Osteoblast (primary cell): ENCODE measurements at places on chromosomes 7 and 10. TPM values are rescaled to one million over a fixed set of nuclear protein-coding genes. Genes with fewer than 3 reads are reported as not detected.

The PITX3 gene
- total RNA-seq = under 0.01 TPM in 1 of 2 replicates, not detected in the other

DNA sequence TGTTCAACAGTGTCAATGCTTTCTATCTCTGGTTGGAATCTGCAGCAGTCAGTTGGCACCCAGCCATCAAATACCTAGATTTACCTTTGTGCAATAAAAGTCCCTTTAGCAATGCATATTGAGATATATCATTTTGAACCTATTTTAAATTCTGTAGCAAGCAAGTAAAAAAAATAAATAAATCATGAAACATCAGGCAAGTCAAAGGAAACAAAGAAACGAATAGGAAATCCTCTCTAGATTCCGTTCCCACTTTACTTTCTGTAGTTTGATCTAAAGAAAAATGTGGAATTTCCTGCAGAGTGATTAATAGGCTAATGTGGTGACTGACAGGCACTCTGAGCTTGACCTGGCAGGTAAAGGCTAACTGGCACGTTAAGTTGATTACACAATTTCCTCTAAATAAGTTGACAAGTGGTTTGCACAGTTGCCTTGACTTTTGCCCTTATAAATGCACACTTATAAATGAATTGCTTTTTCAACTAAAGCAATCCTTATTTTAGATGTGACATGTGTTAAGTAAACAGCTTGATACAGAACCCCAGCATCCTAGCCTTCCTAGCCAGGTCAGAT lies 208.1 kb upstream of the TCF7L2 start:
- no peak for DNase-seq

DNA sequence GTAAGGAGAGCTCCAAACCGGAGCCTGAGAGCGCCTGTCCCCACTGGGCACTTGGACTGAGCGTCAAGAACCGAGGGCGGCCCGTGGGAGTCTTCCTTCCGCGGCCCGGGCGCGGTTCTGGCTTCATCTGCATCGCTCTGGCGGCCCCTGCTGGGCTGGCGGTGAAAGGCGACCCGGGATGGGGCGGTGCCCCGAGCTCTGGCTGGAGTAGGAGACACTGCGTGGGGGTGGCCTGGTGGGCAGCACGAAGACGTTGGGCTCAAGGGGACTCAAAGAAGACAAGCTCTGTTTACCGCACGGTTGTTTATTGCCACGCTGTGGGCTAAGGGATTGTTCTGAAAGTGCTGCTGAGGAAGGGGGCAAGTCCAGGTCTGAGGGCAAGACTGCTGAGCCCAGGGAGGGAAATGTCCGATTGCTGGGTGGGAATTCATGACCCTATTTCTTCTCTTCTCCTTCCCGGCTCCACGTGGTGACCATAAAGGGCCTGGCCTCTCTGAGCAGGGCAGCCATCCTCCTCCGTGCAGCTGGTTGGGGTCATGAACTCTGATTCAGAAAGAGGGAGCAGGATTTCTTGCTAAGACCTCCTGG lies 29.8 kb downstream of the PLAU start:
- peak; percentile 94 for DNase-seq

- no peak for DNase-seq
Observed at GRCh38 chr7:93140582-93141191, 7.5 kb downstream of the SAMD9L start.

DNA sequence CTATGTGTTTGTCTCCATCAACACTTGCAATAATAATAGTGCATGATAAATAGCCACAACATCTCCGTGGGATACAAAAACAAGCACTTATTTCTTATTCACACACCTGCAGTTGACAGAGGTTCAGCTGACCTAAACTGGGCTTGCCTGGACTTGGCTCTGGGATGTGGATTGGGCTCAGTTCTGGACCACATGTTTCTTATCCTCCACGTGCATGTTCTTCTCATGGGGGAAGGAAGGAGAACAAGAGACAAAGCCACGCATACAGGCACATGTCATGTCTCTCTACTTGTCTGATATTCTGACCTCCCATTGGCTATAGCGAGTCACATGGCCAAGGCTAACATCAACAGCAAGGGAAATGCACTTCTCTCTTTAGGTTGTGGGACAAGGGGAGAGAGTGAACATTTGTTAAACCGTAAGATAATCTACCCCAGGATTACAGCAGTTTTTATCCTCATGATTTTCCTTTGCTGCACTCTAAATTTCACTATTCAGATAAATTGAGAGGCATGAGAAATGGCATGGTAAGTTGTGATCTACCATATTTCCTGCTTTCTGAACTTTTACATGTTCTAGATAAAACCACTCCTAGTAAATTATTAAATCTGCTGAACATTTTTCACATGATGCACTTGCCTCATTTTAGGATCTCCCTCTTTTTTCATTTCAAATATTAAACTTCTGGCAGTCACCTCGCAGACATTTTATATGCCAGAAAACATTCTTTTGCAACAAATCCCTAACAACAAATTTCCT lies 33.7 kb downstream of the CFAP58 start:
- no peak for DNase-seq

DNA sequence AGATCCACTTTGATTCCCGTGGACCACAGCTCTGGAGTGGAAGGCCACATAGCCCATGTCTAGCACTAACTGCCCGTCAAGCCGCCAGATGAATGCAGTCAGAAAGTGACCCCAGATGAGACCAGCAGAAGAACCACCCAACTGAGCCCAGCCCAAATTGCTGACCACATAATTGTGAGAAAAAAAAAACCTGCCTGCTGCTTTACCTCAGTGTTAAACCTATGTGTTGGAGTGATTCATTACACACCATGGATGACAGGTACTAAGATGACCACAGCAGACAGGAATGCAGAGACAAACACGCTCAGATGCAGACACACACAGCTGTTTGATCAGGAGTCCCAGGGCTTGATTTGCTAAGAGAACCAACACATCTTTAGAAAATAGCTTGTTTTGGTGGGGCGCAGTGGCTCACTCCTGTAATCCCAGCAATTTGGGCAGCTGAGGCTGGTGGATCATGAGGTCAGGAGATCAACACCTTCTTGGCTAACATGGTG lies 168.1 kb upstream of the PPP2R2D start:
- DNase-seq = peak; percentile 62

DNA sequence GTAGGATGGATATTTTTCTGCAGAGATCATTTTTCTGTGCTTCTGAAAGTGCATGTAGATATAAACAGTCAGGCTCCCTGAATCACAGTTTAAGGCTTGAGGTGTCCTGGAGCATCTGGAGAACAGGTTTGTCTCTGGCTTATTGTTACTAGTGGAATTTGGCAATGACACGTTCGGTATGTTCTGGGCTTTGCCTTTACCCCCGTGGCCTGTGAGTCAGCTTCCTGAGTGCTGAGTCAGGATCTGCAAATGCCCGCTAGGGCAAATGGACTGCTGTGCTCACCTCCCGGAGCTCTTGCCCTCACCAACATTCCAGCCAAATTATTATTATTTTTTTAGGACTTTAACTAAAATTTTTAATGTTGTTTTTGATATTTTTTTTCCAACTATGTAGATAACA lies 192.5 kb upstream of the PRSS1 start:
- DNase-seq = peak; percentile 84

DNA sequence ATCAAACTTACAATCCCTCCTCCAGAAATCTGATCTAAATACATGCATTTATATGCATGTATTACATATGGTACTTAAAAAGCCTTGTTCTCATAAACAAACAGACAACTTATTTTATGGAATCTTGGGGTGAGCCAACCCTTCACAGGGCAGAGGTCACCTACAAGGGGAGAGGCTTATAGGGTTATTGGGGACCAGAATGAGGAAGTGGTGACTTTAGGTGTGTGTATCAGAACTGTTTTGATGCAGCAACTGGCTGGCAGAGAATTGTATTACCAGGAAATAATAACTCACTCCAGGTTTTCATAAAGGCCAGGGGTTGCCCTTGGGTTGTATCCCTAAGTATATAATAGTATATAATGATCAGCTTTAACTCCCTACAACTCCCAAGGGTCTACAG lies 91.1 kb downstream of the SVIL start:
- no peak for DNase-seq

GRCh38 chr10:11602358-11602757 lies 9.1 kb downstream of the USP6NL start:
- DNase-seq = no peak

- peak; percentile 58 for DNase-seq
Observed at GRCh38 chr7:44762726-44763522, 14.3 kb downstream of the ZMIZ2 start.

DNA sequence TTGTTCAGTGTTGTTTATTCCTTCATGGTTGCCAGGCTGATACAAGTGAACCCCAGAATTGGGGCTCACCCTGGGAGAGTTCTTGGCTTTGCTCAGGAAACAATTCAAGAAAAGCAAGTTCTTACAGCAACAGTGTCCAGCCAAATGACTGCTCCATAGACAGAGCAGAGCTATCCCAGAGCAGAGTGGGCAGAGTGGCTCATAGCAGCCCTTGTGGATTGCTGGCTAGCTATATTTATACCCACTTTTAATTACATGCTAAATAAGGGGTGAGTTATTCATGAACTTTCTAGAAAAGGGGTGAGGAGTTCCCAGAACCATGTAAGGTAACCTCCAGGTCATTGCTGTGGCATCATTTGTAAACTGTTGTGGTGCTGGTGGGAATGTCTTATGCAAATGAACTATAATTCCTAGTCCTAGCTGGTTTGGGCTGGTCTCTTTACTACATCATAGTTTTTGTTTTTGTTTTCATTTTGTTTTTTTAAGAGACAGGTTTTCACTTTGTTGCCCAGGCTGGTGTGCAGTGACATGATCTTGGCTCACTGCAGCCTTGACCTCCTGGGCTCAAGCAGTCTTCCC lies 59.9 kb upstream of the HBP1 start:
- DNase-seq = no peak
